ENCODE measurements at places on chromosomes 2 and 18.

DNA sequence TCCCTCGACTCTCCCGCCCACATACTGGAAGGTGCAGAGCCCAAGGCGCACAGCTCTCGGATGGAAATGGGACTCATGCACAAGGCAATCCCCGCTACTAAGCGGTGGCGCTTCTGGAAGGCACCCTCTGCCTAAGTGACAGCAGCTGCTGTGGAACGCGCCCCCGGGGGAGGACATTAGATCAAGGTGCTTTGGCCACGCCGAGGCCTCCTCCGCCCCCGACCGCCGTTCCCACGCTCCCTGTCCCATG lies 202 bp downstream of the MCEE start:
- DNase-seq = no peak

DNA sequence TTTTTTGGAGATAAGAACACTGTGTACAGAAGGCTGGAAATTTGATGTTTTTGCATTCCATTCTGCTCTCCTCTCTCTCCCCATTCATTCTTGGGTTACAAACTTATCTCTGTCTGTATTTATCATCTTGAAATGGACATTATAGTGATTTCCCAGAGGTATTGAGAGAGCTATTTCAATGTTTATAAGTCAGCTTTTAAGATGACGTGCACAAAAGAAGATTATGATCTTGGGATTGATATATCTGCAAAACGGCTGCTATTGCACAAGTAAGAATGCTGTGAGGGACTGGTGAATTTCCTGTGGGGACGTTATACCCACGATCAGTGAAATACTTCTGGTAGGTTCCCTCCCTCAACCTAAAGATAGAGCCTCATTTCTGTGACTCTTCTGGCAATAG lies 61.0 kb upstream of the DTNA start:
- no peak for DNase-seq

DNA sequence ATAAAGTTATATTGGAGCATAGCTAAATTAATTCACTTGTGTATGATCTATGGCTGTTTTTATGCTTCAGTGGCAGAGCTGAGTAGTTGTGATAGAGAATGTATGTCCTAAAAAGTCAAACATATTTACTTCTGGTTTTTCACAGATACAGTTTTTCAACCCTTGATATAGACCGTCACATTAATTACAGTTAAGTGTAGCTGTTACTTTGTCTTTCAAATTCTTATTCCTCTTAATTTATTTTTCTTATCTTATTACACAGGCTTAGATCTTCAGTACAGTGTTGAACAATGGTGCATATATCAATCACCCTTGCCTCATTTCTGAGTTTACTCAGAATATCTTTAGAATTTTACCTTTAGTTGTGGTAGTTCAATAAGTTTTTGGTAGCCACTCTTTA lies 12.2 kb upstream of the CYRIA start:
- no peak for DNase-seq

DNA sequence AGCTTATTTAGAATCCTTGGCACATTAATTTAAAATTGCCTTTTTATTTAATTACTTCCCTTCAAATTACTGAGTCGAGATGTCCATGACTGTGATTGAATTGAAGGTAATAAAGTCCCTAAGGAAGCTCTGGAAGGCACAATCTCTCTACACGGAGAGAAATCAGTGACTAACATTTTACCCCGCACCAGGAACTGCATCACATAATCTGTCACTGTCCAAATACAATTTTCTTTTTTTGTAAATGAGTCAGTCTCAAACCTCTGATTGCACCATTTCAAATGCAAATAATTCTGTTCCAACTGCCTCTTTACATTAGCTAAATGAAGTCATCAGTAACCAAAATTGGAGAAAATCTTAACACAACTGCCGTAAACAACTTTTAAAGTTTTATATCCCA lies 311.9 kb downstream of the CCDC178 start:
- DNase-seq = no peak

GRCh38 chr2:71948781-71949536 lies 198.7 kb downstream of the CYP26B1 start:
- DNase-seq = no peak

All from activated CD8-positive, alpha-beta memory T cell treated with anti-CD3 and anti-CD28 coated beads, Interleukin-2, amount 50 U/mL, for 48 hours (primary cell).